GM23338 (cell line): ENCODE measurements at places on chromosomes 1 and 21.

DNA sequence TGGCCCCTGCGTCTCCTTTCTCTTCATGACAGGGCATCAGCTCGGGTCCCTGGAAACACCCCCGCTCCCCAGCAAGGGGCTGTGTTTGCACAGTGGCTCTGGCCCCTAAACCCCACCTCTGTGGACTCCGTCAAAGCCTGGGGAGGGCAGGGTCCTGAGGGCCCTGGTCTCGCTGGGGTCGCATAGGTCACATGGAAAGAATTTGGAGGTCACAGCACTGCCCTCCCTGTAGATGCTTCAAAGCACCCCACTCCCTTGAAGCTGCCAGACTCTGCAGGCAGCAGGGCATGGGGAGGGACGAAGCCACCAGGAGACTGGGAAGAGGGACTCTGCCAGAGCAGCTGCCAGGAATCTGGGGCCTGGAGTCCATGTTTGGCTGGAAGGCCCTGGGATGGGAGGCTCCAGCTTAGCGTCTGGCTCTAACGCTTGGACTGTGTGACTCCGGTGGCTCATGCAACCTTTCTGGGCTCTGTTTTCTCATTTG is 36.6 kb upstream of the ECE1 start:
- H3K27me3 ChIP-seq, result no peaks in the 10 kb centered on the region
- H3K27ac ChIP-seq, result no peak overlapping the region
- no peak for DNase-seq
- no peak overlapping the region for H3K4me3 ChIP-seq
- H3K4me1 ChIP-seq, result peaks cover 76% of the 10 kb centered on the region

DNA sequence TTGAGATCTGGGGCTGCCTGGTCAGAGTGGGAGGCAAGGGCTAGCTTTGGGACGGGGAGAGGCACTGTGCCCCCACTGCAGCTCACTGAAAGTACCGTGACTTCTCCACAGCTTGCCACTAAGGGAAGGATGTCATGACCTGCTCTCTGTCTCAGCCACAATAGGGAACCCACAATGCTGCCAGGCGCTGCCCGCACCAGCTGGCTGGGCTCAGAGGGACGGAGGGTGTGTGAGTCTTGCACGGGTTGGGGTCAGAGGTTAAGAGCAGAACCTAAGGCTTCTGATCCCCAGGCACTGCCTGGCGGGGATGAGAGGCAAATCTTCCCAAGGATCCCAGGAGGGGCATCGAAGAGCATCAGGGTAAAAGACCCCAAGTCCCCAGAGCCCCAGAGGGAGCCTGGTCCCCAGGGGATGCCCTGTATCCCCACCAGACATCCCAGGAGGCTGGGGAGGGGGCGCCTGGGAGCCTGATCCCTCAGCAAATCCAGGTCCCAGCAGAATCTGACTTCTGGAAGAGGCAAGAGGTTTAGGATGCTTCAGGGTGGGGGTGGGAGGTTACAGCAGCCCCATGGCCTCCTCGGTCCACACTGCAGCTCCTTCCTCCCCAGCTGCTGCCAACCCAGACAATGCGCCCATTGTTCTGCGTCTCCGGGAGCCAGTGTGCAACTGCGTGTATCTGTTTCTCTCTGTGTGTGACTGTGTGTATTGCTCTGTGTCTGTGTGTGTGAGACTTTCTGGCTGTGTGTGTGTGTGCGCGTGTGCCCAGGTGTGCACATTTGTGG is 2.0 kb upstream of the MARCKSL1 start:
- no peak for DNase-seq
- peaks cover 7% of the 10 kb centered on the region; the same call in 1 of the 2 replicates for H3K27me3 ChIP-seq
- H3K27ac ChIP-seq, result no peak overlapping the region

DNA sequence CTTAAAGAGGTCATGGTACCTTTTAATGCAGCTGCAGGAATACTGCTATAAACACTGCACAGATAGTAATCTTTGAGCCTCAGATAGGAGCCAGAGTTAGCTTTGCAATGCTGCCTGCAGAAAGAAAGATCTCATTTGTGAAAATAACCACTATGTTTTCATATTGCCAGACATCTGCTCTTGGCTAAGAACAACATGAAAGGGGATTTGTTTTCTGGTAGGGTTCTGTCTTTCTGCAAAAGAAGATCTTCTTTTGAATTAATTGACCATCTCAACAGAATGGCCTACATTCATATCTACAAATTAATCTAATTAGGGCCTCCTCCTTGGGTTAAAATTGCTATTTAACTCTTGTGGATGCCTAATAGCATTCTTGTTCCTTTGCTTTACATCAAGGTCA is 177.6 kb upstream of the DPYD start:
- H3K36me3 ChIP-seq, result no peaks in the 10 kb centered on the region
- no peak overlapping the region for H3K27ac ChIP-seq
- no peaks in the 10 kb centered on the region for H3K27me3 ChIP-seq
- no peak overlapping the region for H3K4me3 ChIP-seq
- DNase-seq, result no peak

DNA sequence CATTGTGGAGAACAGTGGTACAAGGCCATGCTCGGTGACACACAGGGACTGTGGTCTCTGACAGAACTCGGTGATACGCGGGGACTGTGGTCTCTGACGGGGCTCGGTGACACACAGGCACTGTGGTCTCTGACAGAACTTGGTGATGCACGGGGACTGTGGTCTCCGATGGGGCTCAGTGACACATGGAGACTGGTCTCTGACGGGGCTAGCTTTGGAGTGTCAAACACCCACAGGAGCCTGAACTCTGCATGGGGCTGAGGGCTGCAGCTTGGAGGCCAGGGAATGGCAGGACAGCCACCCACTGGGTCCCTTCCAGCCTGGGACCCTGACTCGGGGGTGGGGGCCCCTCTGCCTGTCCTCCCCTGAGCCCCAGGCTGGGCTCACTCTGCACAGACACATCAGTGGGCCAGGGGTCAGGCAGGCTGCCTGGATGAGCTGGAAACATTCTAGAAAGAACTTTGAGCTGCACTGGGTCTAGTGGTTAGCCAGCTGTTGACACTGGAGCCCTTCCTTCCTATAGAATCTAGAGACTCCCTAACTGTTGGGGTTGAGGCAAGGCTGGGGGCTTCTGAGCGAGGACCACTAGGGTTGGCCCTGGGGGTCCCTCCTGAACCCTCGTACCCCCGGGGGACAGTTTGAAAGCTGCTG is 49.8 kb downstream of the DISP3 start:
- H3K36me3 ChIP-seq, result no peaks in the 10 kb centered on the region
- no peak for DNase-seq
- no peaks in the 10 kb centered on the region for H3K4me1 ChIP-seq
- H3K4me3 ChIP-seq, result no peak overlapping the region
- no peak overlapping the region for H3K27ac ChIP-seq
- no peaks in the 10 kb centered on the region for H3K27me3 ChIP-seq

DNA sequence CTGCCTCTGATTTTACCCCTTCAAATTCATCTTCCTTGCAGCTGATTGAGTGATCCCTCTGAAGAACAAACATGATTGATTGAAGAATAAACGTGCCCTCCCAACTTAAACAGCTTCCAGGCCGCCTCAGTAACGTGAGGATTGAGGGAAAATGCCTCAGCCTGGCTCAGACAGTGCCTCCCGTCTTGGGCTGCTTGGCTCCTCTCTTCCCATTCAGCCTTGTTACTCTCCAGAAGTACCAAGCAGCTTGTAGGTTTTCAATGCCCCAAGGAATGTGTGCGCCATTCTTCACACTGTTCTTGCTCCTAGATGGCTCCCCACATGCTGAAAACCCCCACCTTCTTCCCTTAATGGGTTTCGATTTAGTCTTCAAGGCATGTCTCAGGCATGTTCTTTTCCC is 51.8 kb downstream of the ST6GALNAC5 start:
- peak; percentile 41 for DNase-seq
- no peak overlapping the region for H3K27ac ChIP-seq
- peaks cover 3% of the 10 kb centered on the region; the same call in 1 of the 2 replicates for H3K4me1 ChIP-seq
- no peak overlapping the region for H3K4me3 ChIP-seq

GRCh38 chr1:36349241-36349671 is 25.8 kb upstream of the EVA1B start:
- no peak for DNase-seq
- peaks cover 8% of the 10 kb centered on the region; the same call in 1 of the 2 replicates for H3K36me3 ChIP-seq
- no peaks in the 10 kb centered on the region for H3K27me3 ChIP-seq
- no peak overlapping the region for H3K4me3 ChIP-seq

- no peak overlapping the region for H3K27ac ChIP-seq
- H3K4me3 ChIP-seq, result peak overlapping the region; percentile 85
- H3K36me3 ChIP-seq, result no peaks in the 10 kb centered on the region
- peaks cover 35% of the 10 kb centered on the region for H3K4me1 ChIP-seq
Measured at GRCh38 chr1:109986054-109986444, 1.5 kb downstream of the AHCYL1 start.

- no peak for DNase-seq
- peaks cover 19% of the 10 kb centered on the region for H3K4me1 ChIP-seq
- no peaks in the 10 kb centered on the region for H3K36me3 ChIP-seq
- H3K4me3 ChIP-seq, result no peak overlapping the region
Measured at GRCh38 chr1:209106861-209107260, 476.7 kb upstream of the CAMK1G start.

DNA sequence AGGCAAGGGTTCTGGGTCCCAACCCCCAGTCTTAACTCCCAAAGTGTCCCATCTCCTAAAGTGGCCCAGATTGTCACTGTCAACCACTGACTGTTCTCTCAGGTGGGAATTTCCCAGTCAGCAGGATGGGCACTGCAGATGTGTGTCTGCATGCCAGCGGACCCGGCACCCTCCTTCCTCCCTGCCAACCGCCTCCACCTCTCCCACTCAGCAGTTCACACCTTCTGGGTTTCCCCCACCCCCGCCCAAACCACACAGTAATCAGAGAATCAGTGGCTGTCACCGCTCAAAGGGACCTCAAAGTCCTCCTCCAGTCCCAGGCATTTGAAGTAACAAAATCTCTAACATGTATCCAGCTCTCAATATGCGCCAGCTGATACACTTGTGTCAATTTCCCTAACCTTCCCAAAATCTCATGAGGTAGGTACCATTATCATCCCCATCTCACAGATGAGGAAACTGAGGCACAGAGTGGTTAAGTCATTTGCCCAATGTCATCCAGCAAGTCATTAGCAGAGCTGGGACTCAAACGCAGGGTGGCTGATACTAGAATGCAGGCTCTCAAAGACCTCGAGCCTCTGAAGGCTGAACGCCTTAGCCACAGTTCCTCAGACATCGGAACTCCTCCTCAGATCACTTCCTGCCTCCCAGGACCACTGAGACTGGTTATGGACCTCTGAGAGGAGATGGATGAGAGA is 4.8 kb downstream of the RUNX3 start:
- H3K27me3 ChIP-seq, result peaks cover 59% of the 10 kb centered on the region
- peaks cover 37% of the 10 kb centered on the region for H3K4me1 ChIP-seq
- no peak overlapping the region for H3K27ac ChIP-seq
- no peak for DNase-seq

DNA sequence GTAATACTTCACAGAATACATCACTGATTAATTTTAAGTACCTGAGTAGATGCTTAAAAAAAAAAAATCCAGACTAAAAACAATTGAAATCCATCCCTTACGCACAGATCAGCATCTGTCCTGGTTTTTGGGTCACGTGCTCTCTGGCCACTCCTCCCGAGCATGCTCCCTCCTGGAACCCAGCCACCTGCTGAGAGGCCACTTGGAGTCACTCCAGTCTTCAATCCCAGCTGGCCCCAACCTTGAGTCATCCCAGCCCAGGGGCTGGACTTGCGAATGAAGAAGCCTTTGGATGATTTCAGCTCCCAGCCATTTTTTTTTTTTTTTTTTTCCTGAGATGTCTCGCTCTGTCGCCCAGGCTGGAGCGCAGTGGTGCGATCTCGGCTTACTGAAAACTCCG is 8.9 kb downstream of the MAP1LC3C start:
- DNase-seq, result peak; percentile 47
- no peaks in the 10 kb centered on the region for H3K4me1 ChIP-seq
- H3K27ac ChIP-seq, result no peak overlapping the region
- H3K36me3 ChIP-seq, result no peaks in the 10 kb centered on the region
